ENCODE measurements at places on chromosomes 1 and 21.
A peak's percentile ranks its signal among the peaks of the same experiment; 100 is the strongest.

DNA sequence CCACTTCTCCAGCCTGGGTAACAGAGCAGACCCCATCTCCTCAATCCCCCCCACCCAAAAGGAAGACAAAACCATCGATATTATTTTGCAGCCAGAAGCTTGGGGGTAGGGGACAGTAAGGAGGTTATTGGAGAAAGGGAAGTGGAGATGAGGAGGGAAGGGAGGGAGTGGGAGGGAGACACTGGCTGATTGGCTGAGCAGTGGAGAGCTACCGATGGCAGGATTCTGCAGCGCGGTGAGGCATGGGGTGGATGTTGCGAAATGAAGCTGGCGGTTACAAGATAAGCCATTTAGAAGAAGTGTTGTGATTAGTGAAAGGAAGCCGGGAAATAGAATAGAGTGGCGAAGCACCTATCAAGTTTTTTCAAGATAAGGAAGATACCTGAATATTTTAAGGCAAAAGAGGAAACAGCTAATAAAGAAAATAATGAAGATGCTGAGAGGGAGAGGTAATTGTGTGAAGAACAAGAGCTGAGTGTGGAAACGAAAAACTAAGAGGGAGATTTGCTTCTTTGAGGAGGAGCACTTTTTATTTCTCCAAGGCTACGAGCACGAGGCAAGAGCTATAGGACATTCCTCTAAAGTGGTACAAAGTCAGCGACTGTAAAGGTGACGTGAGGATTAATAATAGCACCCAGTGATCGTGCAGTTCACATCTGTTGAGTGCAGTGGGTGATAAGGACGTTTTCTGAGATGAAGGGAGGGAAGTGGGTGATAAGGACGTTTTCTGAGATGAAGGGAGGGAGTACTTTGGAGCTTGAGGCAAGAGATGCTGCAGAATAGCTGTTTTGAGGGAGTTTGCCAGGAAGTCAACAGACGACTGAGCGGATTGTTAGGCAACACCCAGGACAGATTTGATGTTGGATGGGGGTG is 103.2 kb upstream of the KIF26B start:
- peak; percentile 86 for DNase-seq

DNA sequence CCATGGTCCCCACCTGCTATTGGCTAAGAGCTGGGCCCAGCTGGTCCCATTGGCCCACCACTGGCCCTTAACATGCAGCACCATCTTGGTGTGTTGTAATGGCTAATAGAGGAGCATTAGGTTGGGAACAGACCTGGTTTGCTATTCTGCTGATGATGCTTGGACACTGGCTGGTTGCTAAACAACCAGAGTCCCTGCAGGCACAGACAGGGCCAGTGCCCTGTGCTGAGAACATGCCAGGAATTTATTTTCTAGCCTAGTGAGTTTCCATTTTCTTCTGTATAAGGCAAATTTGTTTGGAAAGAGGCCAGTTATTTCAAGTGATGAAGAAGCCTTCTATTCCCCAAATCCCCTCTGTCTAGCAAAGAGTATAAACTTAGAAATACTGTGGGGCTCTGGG is 42.9 kb upstream of the TDRD10 start:
- no peak for DNase-seq

DNA sequence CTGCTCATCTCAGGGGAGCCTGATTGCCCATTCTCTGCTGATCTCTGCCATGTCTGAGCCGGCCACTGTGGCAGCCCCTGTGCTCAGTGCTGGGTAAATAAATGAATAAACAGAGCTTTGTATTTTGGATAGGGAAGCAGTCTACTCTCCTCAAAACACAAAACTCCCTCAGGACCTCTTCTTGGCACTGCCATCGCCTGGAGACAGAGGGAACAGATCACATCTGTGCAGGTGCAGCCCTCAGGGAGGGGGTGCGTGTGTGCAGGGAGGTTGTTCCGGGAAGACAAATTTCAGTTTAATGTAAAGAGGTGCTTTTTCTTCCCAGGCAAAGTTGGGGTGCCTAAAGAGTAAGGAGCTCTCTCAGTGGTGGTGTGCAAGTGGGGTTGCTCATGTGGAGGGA is 7.7 kb upstream of the FAM167B start:
- no peak for DNase-seq

- DNase-seq: no peak
Measured at GRCh38 chr1:119773711-119774241, 5.1 kb upstream of the HMGCS2 start.

- DNase-seq: no peak
Measured at GRCh38 chr21:27213303-27213702, 246.4 kb upstream of the ADAMTS5 start.

- no peak for DNase-seq
Measured at GRCh38 chr21:40680311-40680710, 166.6 kb downstream of the DSCAM start.

GRCh38 chr21:42545745-42546144 is 32.1 kb downstream of the SLC37A1 start:
- DNase-seq: no peak

DNA sequence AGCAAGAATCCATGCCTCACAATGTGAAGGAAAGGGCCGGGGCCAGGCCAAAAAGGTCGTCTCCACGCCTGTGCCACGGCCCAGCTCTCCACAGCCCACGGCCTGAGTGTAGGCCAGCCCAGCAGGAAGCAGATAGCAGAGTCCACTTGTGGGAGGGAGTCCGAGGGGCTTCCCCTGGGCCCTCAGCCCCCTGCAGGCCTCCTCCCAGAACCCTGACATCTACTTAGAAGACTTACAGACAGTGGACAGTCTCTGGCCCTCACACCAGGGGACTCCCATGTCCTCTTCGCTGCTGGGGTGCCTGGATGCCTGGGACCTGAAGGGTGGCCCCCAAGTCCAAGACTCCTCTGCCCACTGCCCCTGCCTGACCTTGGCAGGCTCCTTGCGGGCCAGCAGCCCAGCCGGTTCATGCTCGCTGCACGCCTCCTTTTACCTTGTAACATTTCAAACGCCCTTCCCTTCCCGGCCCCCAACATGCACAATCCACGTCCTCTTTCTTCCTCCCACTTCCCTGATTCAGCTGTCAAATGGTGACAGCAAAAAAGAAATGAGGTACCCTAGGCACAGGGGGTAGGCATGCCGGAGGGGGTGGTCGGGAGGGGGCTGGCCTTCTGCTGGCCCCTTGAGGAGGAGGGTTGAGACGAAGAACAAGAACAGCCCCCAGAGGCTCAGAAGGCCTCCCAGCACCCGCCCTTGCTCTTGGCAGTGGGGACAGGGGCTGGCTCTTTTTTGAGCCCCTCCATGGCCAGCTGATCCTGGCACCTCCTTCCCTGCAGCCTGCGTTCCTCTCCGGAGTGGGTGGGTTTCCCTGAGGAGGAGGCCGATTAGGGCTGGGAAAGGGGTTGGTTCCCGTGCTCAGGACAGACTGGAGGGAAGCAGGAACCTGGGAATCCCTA is 997 bp upstream of the PTPN7 start:
- peak; percentile 50 for DNase-seq

DNA sequence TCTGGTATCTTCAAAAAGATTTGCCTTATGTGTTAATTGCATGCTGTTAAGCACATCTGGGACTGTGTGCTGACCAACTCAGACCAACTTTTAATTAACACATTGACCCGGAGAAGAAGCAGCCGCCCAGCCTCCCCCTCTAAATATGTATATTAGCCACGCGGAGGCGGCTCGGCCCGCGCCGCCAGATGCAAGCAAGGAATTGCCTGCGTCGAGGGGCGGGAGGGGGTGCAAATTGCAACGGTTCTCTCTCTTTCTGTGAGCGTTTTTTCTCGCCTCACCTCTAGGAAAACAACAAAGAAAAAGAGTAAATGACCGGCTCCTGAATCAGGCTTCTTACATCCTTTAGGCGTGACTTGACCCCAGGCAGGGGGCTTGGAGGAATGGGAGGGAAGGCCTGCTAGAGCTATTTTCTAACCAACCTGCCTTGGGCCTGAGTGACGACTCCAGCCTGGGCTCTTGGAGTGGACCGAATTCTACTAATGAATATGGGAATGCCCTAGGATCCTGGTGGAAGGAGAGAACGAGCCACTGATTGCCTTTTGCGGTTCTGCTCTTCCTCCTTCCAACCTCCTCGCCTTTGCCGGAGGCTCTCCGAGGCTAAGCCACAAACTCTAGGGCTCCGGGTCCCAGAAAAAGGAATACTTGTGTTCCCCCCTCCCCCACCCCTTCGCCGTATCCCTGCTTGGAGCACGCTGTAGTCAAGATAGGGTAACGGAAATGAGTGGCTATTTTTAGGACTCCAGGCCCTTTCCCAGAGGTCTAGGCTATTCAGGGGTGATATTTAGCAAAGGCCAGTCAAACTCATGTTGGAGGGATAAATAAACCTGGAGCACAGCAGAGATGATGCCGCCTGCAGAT is 417.0 kb upstream of the ESRRG start:
- DNase-seq: no peak

DNA sequence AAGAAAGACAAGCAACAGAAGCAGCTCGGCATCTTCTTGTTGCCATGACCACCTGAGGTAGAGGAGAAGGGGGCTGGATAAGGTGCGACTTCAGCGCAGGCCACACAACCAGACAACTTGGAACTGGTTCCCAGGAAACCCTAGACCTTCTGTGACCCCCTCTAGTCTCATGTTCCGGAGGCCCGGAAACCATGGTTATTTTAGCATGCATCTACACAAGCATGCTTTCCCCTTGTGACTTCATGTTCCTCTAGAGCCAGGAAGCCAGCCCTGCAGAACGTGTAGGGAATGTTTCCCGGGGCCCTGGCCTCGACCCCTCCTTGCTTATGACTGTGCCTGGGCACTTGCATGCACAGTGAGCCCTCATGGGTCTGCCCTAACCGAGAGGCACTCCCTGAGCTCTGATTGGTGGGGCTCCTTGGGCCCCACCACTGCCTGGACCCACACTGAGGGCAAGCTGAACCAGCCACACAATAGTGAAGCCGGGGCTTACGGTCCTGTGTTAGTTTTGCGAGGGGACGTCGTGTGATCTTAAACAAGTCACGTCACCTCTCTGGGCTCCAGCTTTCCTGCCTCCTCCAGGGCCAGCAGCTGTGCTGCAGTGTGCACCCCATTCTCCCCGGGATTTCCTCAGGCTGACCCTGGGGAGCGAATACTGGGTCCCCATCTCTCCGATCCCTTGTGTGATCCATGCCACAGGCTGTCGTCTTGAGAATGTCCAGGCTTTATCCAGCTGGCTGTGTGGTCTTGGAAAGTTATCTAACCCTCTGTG is 12.0 kb upstream of the MX2 start:
- DNase-seq: no peak

- peak; percentile 90 for DNase-seq
Measured at GRCh38 chr21:44920694-44921604, at the start of gene ITGB2. Gene ITGB2 (minus strand): TSS chr21:44920899. CDS start chr21:44910782, 10,117 bp downstream.

- no peak for DNase-seq
Measured at GRCh38 chr1:61961009-61961408, 218.7 kb downstream of the PATJ start.

- DNase-seq: no peak
Measured at GRCh38 chr1:94532077-94532476, 9.5 kb downstream of the F3 start.

DNA sequence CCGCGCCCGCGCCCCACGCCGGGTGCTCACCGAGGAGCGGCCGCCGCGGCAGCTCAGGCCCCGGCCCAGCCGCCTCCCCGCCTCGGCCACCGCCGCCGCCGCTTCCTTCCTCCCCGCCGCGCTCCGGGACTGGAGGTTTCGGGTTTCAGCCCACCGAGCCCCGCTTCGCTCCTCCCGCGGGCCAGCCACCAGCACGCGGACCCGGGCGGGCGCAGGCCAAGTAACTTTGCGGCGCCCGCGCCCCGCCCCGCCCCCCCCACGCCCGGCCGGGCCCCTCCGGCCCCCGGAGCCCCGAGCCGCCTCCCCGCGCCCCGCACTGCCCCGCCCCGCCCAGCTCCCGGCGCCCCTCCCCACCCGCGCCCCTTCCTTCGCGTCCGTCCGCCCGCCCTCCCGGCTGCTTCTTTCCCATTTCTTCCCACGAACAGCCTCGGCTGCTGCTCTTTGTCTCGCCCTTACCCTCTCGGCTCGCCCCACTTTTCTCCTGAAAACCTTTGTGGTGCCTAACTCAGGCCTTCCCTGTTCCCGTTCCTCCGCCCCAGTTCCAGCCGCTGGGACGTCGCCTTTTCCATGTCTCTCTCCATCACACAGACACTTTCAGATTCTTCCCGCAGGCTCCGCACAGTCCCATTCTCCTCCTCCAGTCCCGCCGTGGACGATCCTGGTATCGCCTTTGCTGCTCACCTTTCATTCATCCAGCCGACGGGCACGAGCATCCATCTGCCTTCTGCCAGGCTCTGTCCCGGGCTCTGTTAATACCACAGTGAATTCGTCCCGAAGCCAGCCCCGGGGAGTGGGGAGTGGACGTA is at the start of gene GPR161:
GPR161 (minus strand) TSS at position 222 of the 806 bp plus-strand sequence. CDS start 32,080 bp downstream, outside the sequence.
- peak; percentile 68 for DNase-seq

- no peak for DNase-seq
Measured at GRCh38 chr1:53638360-53639035, 100.5 kb downstream of the GLIS1 start.

- no peak for DNase-seq
Measured at GRCh38 chr1:67573311-67573872, 111.6 kb upstream of the GADD45A start.

DNA sequence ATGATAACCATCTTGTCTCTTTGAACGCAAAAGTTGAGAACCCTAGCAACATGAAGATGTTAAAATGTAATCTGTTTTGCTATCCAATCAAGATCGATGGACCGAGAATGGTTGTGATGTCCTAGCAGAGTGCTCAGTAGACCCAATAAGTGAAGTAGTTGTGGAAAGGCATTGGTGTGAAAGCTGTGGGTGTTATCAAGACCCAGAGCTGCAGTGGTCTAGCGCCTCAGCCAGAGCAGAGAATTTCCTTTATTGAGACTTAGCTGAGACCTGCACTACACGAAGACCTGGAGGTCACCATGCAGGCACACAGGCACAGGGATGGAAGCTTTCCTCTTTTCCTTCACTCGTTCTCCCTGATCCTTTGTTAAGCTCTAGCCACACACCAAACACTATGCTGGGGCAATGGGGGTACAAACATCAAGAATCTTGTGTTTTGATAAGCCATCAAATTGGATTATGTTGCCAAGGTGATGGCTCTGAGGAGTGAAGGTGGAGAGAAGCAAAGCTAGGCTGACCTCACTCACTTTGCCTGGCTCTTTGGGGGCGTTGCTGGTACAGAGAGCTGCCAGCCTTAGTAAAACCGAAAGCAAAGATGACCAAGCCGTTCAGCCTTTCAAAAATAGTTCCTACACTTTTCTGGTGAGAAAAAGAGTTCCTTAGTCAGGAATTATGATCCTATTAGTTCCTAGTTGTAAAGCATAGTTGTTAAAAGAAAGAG is 24.1 kb downstream of the METTL13 start:
- no peak for DNase-seq

All from suppressor macrophage (primary cell).